Hair follicular keratinocyte (primary cell): ENCODE measurements at places on chromosomes 13 and 19. TPM values are rescaled to one million over a fixed set of nuclear protein-coding genes. Genes with fewer than 3 reads are reported as not detected.

SLC5A5 gene
- total RNA-seq: not detected in 2 replicates

TMEM150B gene
- total RNA-seq: not detected in 2 replicates

NOVA2 gene
- not detected in 2 replicates for total RNA-seq

APC2 gene
- under 0.01 and 0.08 TPM in 2 replicates for total RNA-seq

CEACAM4 gene
- total RNA-seq: not detected in 2 replicates

CELF5 gene
- not detected in 2 replicates for total RNA-seq
